ENCODE measurements at places on chromosomes 3 and 15.

DNA sequence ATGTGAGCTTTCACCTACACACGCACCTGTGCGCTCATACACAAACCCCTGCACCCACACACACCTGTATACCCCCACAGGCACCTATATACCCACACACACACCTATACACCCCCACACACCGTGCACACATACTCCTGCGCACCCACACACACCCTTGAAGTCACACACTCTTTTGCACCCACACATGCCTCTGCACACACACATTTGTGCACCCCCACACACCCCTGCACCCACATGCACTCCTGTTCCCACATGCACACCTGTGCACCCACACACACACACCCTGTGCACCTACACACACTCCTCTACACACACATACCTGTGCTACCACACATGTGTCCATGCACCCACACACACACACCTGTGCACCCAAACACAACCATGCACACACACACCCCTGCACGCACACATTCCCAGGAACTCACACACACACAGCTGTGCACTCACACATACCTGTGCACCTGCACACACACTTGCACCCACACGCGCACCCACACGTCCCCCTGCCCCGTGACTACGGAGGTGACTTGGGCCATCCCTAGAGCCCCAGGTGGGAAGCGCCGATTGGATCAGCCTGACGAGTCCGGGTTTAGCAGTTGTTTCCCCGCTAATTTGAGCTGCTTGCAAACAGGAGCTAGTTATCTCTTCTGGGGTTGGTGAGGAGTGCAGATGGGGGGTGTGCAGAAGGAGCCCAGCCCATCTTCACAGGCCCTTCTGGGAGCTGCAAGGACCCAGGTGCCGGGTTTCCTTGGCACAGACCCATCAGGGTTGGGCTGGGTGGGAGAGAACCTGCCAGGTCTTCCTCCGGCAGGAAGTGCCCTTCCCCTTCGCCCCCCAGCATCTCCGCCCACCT lies 97.8 kb downstream of the CHSY1 start:
- no peak for DNase-seq

- DNase-seq = no peak
Observed at GRCh38 chr3:54875596-54876268, 52.1 kb downstream of the LRTM1 start.

DNA sequence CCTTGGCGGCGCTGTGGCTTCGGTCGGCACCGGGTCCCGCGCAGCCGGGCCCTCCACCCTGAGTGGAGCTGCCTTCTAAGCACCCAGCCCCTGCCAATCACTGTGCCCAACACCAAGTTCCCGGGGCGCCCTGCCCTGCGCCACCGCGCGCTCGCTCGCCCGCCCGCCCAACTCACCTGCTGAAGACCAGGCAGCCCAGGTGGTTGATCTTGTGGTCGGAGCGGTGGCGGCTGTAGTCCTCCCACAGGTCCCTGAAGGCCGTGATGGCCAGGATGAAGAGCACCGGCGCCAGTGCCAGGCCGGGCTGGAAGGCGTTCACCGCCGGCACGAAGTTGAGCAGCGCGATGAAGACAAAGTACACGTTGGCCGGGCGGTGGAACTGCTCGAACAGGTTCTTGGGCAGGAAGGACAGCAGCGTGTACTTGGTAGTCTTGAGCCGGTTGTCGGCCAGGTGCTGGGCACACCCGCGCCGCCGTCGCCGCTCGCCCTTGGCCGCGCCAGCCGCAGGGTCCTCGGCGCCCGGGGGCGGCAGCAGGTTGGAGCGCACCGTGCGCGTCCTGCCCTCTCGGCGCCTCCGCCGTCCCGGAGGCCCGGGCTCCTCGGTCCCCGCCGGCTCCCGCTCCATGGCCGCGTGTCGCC lies 536 bp downstream of the ATP10A start:
- no peak for DNase-seq

DNA sequence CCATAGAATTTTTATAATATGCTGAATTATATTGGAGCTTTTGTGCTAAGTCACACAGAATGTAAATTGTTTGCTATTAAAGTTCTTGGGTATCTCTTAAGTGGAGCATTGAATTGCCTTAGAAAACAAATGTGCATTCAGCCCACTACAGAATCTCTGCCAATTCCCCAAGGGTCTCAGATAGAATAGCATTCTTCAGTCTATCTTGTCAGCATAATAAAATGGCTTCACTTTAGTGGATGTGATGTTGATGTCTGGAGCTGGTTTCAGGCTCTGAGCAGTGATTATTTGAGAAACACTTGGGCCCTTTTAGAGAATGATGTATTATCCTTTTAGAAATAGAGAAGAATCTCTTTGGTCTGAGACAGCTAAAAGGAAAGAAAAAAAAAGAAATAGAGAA lies 45.2 kb downstream of the LRCH3 start:
- DNase-seq = no peak

DNA sequence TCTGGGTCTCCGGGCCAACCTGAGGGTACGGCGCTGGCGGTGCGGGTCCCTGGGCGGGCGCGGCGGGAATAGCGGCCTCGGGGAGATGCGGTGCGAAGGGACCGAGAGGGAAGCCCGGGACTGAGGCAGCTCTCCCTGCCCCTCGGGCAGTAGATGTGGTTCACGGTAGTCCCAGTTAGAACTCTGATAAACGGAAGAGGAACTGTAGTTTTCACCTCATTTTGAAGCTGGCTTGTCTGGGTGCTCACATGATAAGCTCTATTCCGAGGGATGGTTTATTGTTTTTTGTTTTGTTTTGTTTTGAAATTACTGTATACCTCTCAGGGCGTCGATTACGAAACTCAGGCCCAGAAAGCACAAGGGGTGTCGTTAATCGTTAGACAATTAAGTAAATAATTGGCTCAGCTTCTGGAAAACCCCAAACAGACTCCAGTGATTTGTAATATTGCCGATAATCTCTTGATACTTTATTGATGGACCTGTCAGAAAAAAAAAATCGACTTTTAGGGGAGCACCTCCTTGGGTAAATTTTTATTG lies 413 bp downstream of the NUSAP1 start:
- DNase-seq = no peak

GRCh38 chr15:63502843-63503738 lies 1.3 kb upstream of the USP3 start:
- peak; percentile 92 for DNase-seq

GRCh38 chr3:105613120-105613519 lies 246.4 kb downstream of the ALCAM start:
- DNase-seq = no peak

DNA sequence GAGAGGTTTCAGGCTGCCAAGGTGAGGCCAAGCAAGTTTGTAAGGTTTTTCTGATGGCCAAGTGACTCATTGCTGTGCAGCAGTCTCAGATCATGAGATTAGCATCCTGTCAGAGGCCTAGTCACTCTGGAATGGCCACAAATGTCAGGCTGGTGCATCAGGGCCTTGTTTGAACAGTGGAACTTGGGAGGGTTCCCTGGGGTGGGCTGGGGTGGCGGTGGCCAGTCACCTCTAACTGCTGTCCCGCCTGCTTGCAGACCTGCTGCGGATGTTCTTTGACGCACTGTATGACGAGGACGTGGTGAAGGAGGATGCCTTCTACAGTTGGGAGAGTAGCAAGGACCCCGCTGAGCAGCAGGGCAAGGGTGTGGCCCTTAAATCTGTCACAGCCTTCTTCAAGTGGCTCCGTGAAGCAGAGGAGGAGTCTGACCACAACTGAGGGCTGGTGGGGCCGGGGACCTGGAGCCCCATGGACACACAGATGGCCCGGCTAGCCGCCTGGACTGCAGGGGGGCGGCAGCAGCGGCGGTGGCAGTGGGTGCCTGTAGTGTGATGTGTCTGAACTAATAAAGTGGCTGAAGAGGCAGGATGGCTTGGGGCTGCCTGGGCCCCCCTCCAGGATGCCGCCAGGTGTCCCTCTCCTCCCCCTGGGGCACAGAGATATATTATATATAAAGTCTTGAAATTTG lies 2.8 kb upstream of the FAM131A start:
- DNase-seq = no peak

GRCh38 chr3:57100046-57100695 lies 39.7 kb downstream of the SPATA12 start:
- DNase-seq = peak; percentile 58

DNA sequence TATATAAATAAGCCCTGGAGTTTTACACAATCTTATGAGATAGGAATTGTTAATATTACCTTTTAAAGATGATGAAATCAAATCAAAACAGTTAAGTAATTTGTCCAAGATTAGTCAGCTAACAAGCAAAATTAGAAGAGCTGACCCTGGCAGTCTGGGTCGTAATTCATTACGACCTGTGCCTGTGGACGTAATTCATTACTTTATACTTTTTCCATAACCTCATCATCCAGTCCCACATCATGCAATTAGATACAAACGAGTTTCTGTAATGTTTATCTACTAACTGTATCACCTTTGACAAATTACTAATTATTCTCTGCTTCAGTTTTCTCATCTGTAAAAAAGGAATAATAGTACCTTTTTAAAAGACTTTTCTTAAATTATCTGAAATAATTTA lies 665.9 kb downstream of the ZBBX start:
- no peak for DNase-seq

DNA sequence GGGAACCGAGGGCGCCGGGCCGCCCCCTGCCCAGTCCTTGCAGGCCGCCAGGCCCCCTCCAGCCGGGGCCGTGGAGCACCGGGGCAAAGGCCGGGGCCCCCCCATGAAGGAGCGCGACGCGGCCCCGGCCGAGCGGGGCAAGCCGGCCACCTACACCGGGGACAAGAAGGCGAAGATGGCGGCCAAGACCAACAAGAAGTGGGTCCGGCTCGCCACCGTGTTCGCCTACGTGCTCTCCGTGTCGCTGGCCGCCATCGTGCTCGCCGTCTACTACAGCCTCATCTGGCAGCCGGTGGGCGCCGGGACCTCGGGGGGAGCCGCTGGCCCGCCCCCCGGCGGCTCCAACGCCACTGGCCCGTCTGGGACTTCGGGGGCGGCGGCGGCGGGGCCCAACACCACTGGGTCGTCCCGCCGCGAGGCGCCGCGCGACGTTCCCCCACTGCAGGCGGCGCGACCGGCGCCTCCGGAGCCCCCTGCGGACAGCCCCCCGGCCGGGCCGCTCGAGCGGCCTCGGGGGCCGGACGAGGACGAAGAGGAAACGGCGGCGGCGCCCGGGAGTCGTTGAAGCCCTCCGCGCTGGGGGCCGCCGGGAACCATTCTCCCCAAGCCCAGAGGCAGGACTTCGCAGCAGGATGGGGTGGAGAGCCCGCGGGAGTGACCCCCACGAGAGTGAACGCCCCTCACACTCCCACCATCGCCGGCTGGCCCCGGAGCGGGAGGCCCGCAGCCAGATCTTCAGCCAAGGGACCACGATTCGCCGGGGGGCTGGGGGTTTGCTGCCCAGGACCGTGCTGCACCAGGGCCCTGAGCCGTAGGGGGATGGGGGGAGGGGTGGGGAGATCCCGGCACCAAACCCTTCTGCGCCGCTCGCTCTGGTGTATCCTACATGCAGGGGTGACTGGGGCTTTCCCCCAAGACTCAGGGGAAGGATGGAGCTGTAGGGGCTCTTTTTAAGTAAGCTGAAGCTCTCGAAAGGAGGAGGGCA lies 753 bp downstream of the INAFM2 start:
- no peak for DNase-seq

GRCh38 chr3:124851136-124851535 lies 36.0 kb downstream of the ITGB5 start:
- DNase-seq = no peak

DNA sequence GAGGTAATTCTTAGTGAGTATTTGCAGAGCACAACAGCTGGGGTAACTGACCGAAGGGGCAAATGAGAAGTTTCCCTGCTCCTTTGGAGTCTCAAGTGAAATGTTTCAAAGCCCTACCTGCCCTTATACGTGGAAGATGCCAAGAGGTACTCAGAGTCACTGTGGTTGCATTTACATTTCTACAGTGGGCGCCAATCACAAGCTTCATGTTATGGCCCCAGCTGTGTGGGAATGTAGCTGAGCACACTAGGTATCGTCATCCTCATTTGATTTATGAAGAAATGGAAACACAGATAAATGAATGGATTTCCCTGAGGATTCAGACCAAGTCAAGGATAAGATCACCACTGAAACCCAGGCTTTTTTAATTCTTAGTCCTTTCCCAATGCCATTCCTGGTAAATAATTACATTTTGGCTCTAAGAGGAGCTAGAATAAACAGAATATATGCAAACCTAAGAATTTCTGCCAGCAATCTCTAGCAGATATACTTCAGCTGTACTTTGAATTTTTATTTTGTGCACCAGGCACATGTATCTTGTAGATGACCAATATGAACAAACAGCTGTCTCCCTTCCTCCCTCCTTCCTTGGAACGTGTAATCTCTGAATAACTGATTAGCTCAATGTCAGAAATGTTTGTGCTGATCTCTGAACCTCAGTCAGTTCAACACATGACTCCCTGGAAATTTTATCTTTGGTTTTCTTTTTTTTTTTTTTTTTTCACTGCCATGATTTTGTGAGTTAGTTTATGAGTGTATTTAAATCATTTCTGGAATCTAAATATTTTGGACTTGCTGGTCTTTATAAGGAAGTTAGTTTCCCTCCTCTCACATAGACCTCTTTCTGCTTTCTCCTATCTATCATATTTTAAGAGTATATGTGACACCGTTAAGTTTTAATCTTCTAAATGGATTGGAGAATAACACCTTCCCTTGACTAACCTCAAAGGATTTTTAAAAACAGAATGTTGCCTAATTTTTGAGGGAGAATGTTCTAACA lies 69.2 kb downstream of the MAP2K5 start:
- DNase-seq = no peak

DNA sequence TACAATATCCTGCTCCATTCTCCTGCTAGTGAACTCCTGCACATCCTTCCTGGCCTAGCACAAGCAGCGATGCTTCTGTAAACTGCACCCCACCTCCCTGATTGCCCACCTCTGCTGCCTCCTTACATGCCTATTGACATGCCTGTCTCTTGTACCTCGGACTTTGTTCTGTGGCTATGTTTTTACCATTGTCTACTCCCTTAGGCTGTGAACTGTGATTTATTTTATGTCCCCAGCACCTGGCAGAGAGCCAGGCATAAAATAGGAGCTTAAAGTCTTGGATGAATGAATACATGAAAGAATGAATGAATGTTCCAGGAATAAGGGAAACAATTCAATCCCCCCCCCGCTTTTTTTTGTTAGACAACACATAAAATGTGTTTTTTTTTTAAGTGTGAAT lies 210.0 kb downstream of the MYRIP start:
- no peak for DNase-seq

DNA sequence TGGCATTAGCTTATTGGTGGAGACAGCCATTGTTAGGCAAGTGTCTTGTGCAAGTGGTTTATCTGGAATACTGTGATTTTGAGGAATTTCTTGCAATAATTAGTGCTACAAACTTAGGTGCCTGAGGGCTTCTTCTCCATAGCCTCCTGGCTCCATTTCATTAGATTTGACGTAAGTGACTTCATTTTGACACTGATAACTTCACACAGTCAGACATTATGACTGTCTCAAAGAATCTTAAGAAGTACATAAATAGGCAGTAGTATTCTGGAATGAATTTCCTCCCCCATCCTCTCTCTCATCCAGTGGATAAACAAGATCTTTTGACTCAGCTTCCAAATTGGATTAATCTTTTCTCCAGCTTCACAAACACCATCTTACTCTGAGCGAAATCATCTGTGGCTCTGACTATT lies 19.0 kb downstream of the ARL14 start:
- no peak for DNase-seq

DNA sequence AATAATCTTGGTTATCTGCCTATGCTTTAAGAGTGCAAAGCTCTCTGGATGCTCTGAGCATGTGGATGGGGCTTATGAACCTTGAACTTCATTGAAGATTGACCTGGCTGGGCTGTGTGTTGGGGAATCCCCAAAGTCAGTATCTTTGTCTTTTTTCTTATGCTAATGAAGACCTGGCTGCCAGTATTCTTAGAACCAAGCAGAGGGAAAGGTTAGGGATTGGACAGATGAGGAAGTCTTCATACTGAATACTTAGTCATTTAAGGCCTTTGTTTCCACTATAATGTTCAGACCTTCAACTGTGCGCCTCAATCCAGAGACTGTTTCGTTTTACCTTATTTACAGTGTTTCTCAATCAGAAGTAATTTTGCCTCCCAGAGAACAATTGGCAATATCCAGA lies 42.5 kb upstream of the CMTM7 start:
- DNase-seq = no peak
